ENCODE measurements at places on chromosomes 4 and X.

DNA sequence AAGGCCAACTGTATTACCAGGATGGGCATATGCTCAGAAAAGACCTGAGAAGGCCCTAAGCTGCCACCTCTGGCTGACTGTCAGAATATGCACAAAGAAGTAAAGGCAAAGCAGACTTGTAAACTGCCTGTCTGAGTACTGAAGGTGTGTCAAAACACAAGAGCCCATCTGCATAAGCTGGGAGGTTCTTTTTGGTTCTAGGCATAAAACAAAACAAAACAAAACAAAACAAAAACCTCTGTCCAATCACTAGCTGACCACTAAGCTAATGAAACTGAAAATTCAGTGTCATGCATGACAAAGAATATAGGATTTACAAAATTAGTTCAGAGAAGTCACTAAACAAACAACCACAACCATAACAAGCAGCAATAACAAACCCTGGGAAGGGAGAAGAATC lies 20.6 kb downstream of the SH3D19 start:
- DNase-seq = no peak

DNA sequence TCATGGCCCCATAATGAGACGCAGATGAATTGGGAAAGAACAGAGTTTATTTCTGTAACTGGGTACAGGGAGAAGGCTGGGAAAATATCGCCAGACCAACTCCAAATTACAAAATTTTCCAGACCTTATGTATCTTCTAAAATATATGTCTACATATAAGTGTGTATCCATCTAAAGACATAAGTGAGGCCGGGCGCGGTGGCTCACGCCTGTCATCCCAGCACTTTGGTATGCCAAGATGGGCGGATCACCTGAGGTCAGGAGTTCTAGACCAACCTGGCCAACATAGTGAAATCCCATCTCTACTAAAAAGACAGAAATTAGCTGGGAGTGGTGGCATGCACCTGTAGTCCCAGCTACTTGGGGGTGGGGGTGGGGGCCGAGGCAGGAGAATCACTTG lies 11.7 kb upstream of the DHRSX start:
- DNase-seq = no peak

GRCh38 chr4:38049545-38050170 lies 89.5 kb downstream of the PTTG2 start:
- DNase-seq = no peak

DNA sequence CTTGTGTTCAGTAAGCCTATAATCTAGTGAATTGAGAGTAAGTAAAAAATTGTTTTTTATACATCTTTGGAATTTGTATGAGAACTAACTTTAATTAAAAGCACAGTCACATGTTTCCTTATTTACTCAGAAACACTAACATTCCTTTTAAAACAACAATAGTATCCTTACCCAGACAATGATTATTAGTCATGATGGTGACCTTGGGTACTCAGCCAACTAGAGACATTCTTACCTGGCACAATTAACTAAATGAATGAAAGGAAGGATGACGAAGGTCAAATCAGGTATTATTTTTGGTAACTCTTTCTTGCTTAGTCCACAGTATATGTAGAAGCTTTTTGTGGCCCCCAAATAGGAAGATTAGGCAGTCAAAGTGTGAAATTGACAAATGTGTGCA lies 901.0 kb downstream of the FAT4 start:
- DNase-seq = no peak

- no peak for DNase-seq
These were observed 441.1 kb upstream of the PCDH10 start for GRCh38 chr4:132707955-132708354.

GRCh38 chrX:115892787-115893671 lies 277.5 kb upstream of the AGTR2 start:
- peak; percentile 36 for DNase-seq

DNA sequence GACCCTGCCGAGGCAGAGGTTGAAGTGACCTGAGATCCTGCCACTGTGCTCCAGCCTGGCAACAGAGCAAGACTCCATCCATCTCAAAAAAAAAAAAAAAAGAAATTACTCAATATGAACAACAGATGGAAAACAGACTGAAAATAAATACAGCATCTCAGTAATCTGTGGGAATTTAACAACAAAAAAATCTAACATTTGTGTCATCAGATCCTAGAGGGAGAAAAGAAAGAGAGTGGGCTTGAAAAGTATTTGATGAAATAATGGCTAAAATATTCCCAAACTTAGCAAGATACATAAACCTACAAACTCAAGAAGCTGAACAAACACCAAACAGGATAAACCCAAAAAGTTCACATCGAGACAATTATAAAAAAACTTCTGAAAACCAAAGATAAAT lies 84.7 kb downstream of the CENPC start:
- DNase-seq = no peak

DNA sequence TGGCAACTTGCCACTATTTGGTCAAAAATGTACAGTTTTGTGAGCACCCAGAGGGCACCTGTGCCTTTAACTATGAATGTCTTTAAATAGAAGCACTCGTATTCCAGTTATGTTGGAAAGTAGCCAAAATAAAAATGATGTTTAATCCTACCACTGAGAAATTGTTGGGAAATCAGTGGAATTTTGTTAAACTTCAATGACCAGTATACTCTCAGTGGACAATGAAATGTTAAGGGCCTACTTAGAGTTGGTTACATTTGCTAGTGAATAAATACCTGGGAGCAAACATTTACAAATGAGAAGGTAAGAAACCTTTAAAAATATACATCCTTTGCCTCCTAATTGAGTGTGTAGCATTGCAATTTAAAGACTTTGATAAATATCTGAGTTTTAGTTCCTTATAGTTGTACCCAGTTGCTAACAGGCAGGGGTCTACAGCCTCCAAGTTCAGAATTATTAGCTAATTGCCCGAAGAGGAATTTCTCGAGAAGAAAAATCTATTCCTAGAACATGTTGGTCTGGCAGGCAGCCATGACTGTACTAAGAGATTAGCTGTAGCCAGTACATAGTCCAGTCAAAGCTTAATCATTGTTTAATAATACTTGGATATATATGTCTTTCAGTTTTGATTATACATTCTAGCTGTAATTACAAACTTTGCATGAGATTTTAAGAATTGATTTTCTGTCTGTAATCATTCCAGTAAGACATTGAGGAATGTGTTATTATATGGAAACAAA lies 93.2 kb downstream of the IL1RAPL2 start:
- DNase-seq = no peak

- DNase-seq = no peak
These were observed 54.4 kb upstream of the GAB1 start for GRCh38 chr4:143282211-143282707.

DNA sequence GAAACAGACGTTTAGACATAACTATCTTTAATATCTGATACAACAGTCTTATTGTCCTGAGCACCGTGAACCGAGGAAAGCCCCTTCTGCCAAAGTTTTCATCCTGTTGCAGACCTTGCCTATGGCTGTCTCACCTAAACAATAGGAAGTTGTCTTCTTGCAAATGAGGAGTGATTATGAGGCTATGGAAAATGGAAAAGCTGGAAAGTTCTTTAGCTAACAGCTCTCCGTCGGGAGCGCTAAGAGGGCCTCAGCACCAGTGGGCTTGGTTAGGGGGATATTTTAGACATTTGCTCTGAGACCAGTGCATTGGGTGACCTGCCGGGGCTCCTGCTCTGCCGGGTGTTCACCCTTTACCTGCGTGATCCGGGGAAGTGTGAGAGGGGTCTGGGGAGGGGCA lies 28.4 kb downstream of the TMEM131L start:
- DNase-seq = no peak

DNA sequence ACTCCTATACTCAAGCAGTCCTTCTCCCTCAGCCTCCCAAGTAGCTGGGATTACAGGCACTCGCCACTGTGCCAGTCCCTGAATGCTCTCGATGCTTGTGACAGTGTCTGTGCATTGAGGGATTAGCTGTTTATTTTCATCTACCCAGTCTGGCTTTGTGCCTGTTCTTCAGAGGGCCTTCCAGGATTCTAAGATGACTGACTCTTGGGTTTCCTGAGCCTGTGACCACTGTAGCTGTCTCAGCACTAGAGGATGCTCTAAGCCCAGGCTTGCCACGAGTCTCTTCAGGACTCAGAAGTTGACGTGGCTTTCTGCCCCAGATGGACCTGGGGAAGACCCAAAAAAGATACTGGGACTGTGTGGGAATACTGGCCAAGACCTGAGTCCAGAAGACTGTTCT lies 201.4 kb downstream of the ARHGAP10 start:
- no peak for DNase-seq

DNA sequence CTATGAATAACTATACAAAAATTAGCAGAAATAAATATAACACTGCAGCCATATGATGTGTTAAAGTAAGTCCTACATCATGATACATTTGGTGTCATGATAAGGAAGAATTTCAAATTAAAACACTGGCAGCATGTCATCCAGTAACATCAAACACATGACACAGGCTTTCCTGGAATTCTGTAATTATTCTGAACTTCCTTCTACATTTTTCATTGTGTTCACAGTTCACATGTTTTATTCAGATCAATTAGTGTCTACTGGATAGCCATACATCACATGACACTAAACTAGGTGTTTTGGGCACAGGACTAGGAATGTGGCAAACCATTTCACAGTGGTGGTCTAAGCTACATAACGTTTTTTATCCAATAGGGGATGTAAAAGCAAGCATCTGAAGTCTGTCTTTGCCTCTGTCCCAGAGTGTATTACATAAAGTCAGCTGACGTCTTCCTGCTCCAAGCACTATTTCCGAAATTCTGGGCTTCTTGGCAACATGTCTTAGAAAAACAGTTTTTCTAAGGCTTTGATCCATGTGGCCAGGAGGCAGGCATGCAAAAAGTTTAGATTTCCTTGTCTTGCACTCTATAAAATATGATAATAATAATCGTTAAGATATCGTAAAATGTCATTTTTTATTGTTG lies 707.9 kb downstream of the CENPC start:
- DNase-seq = no peak

DNA sequence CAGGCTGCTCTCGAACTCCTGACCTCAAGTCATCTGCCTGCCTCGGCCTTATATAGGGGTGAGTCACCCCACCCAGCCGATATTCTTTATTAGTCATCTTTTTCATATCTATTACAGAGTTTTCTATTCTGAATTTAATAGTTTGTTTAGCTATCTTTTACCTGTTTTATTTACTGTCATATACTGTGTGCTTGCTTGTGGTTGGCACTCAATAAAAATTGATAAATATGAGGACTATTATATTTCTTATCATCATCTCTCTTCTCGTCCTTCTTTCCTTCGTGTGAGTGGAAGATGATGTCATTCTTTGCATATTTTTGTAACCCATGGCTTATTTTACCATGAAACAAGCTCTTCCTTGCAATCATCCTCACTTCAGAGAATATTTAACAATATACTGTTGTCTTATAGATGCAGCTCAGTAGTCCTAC lies 265.5 kb downstream of the ARHGAP24 start:
- DNase-seq = no peak

- DNase-seq = no peak
These were observed 215.8 kb upstream of the LEF1 start for GRCh38 chr4:108384544-108384943.

DNA sequence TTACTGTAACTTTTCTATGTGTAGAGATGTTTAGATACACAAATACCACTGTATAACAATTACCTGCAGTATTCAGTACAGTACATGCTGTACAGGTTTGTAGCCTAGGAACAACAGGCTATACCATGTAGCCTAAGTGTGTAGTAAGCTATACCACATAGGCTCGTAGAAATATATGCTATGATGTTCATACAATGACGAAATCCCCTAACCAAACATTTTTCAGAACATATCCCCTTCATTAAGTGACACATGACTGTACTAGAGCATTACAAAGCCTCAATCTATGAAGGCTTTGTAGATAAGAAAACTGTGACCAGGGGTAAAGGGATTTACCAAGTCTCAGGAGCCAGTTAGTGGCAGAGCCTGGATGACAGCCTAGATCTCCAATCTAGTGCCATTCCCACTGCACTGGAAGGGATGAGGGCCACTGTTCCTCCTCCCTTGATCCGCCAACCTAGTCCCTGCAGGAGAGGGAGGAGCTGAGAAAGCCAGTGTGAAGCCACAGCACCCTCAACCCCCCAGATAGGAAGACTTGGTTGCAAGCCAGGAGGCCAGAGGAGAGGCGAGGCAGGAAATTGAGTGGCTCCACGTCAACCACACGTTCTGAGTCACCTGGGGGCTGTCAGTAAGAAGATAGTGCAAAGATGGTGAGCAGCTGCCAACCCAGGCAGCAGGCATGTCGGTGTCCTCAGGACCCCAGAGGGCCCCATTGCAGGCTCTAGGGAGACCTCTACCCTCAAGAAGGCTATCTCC lies 227.7 kb downstream of the BCOR start:
- DNase-seq = no peak

DNA sequence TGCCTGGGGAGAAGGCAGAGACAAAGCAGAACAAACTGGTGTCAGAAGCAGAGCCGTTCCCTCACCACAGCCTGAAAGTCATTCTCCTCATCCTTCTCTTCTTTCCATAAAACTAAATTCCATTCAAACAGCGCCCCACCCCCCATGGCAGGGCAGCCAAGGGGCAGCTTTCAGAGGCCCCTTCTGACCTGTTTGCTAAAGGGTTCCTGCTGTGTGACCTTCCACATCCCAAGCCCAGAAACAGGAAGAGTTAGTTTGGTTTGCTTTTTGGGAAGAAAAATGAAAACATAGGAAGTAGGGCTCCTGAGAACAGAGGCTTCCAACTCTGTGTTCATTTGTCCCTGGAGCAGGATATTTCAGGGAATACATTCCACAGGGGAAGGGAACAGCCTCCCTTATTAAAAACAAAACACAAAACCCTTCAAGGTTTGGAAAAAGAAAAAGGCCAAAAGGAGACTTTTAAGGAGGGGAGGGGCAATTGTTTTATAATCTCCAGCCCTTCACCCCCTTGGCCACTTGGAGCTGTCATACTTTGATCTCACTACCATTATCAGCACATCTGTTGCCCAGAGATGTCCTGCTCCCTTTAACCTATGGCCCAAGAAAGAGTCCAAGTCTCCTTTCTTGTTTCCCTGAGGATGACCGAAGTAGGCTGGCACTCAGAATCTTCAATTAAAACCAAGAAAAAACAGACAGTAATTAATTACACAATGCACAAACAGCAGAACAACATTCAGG lies 25.3 kb downstream of the STARD8 start:
- DNase-seq = no peak

- no peak for DNase-seq
These were observed 24.4 kb upstream of the DYNLT3 start for GRCh38 chrX:37871626-37872302.

DNA sequence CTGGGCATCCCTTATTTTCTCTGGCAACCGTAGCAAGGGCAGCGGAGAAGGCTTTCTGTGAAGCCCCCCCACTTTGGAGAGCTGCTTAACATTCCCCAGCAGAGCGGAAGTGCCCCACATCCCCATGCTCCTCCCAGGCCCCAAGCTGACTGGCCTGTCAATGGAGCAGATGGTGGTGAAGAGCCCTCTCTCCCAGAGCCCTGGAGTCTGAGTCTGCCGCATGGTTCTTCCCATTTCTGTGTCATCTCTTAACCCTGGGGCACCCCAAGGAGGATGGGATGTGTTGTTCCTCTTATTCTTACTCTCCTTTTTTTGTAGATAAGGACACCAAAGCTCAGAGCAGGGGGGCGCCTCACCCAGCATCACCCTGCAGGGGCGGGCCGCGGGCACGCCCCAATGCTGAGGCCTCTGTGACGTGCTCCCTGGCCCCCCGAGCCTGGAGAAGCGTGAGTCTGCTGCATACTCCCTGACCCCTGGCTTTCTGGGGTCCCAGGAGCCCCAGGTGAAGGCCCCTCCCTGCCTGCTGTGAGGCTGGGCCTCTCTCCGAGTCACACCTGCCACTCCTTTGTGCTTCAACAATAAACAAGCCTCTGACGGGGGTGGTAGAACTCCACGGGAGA lies 35.9 kb downstream of the ADRA2C start:
- DNase-seq = no peak

- no peak for DNase-seq
These were observed 10.8 kb downstream of the SLC10A7 start for GRCh38 chr4:146510942-146511341.

- no peak for DNase-seq
These were observed 218.6 kb upstream of the GK2 start for GRCh38 chr4:79626611-79627010.

Measured in naive B cell (primary cell).